ENCODE measurements at places on chromosomes 16 and 17.

- DNase-seq, result no peak
Observed at GRCh38 chr16:84467256-84467655, 37.2 kb downstream of the MEAK7 start.

GRCh38 chr17:81365148-81365600, 30.1 kb upstream of the BAHCC1 start:
- DNase-seq, result no peak

GRCh38 chr17:35510052-35510451, 27.4 kb downstream of the SLFN12L start:
- no peak for DNase-seq

- no peak for DNase-seq
Observed at GRCh38 chr17:40020146-40020545, 4.9 kb downstream of the CSF3 start.

- DNase-seq, result no peak
Observed at GRCh38 chr17:8994319-8994718, 27.0 kb upstream of the NTN1 start.

GRCh38 chr16:8816967-8817655, 19.5 kb downstream of the PMM2 start:
- DNase-seq, result no peak

- DNase-seq, result no peak
Observed at GRCh38 chr17:65173976-65174683, 37.0 kb downstream of the RGS9 start.

DNA sequence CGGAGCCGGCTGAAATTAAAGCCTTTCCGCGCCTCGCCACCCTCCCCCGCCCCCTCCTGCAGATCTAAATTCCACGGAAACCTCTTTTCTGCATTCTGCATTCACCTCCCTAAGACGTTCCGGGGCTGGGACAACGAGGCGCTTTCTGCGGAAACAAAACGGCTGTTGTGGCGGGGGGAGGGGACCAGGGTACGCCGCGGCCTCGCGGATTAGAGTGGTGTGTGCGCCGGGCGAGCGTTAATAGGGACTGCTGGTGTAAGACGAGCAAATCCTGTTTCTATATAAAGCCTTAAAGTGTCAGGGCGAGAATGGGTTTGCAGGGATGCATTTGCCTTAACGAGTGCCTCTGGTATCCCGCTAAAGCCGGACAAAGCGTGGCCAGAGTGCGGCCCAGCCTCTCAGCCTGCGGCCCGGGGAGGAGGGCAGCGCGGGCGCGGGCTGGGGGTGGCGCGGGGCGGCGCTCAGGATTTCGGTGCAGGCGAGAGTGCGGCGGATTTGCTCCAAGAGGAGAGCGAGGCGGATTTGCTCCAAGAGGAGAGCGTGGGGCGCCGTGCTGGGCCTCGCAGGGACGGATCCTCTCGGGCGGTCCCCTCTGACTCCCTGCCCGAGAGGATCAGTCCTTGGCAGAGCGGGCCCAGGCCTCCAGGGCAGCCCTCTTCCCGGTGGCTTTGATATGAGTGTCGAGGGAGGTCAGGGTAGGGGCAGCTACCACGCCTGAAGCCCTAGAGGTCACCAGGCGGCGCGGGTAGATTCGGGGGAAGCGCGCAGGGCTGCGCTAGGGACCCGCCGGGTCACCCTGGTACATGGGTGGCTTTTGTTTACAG, 5.1 kb downstream of the BAHCC1 start:
- no peak for DNase-seq

DNA sequence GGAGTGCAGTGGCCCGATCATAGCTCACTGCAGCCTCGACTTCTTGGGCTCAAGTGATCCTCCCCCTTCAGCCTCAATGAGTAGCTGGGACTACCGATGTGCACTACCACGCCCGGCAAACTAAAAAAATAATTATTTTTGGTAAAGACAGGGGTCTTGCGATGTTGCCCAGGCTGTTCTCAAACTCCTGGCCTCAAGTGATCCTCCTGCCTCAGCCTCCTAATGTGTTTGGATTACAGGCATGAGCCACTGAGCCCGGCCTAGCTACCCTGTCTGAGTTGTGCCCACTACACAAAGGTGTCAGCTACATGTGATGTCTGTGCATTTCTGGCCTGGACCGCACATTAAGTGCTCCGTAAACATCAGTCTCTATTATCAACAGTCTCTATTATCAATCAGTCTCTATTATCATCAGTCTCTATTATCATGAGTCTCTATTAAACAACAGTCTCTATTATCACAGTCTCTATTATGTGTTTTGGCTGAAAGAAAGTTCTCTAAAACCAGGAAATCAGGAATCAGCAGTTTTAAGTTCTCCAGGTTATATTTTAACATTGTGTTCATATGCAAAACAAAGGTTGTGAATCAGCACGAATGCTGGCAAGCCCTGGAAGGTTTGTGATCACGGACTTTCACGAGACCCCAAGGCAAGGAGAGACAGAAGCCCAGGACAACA, 721 bp upstream of the WWOX start:
- no peak for DNase-seq

DNA sequence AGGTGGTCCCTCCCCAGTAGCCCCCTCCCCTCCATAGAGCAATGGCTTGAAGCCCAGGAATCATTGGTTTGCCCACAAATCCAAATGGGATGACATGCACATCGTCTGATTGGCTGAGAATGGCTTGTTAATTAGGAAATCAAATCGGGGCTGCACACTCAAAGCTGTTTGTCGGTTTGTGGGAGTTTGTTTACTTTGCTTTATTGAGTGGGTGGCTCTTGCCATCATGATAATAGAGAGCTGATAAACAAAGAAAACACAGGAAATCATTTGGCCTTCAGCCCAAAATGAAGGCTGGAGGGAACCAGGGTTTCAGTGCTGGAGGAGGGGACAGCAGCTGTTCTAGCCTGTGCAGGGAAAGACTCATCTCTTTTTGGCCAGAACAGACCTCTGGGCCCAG, 316.3 kb downstream of the CBLN1 start:
- DNase-seq, result no peak

DNA sequence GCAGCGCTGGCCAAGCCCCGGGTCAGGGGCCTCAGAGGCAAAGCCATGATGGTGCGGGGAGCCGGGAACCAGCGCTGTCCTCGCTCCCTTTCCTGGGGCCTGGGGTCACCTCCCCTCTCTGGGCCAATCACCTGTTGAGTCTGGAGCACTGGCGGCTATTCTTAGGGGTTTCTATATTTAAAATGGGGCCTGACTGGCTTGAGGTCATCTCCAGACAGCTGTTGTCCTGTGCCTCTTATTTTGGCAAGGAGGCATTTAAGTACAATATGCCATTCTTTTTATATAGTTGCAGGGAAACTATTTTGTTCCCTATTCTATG, at the start of gene COX6A2:
COX6A2 (minus strand) TSS at position 82 of the 319 bp plus-strand sequence; CDS start at position 47, 35 bp downstream.
- DNase-seq, result no peak

- DNase-seq, result no peak
Observed at GRCh38 chr16:80752541-80752940, 51.9 kb downstream of the CDYL2 start.

DNA sequence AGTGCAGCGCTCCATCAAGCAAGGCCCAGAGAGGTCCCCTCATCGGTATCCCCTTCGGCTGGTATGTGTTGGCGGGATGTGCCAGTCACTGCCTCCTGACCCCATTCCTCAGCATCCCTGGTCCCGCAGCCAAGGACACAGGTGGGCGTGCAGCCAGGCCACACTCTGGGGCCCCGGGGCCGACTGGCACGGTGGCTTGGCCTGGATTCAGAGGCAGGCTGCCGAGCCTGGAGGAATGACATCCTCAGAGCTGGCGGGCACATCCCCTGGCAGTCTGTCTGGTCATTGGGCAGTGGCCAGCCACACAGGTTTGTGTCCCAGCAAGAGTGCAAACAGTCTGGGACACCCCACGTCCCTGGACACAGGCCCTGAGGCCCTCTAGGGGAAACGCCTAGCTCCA, 111.1 kb downstream of the SDK2 start:
- DNase-seq, result no peak

- no peak for DNase-seq
Observed at GRCh38 chr16:4649744-4650442, 25.3 kb downstream of the MGRN1 start.

GRCh38 chr17:46995841-46996571, 17.0 kb upstream of the RPRML start:
- DNase-seq, result no peak

GRCh38 chr17:45310380-45311324, 6.2 kb downstream of the MAP3K14 start:
- no peak for DNase-seq

GRCh38 chr17:8359769-8360168, 16.7 kb downstream of the KRABD2 start:
- DNase-seq, result no peak

DNA sequence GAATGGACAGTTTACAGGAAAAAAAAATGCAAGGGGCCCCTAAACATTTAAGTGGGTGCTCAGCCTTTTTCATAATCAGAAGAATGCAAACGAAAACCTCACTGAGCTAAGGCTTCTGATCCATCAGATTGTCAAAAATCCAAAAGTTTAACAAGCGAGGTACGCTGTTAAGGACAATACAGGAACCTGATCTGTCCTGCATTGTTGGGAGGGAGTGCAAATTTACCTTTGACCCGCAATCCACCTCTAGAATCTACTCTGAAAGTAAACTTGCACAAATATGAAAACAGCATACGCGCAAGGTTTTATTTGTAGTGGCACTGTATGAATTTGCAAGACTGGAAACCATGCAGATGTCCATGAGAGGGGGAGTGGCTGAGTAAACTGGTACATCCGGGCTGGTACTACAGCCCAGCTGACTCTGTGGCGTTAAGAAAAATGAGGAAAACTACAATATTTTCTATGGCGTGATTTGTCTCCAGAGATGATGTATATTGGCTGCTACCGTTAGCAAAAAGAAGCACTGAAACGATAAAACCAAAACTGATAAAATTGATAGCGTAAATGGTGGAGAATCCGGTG, 28.8 kb upstream of the ST6GALNAC1 start:
- no peak for DNase-seq

DNA sequence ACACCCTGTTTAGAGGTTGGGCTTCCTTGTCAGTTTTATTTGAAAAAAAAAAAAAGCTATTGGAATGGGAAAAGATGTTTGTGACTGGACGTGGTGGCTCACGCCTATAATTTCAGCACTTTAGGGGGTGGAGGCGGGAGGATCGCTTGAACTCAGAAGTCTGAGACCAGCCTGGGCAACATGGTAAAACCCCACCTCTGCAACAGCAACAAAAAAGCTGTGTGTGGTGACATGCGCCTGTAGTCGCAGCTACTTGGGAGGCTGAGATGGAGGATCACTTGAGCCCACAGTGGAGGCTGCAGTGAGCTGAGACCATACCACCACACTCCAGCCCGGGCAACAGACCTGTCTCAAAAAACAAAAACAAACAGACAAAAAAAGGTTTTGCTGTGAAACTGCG, 66.1 kb upstream of the SIAH1 start:
- no peak for DNase-seq

DNA sequence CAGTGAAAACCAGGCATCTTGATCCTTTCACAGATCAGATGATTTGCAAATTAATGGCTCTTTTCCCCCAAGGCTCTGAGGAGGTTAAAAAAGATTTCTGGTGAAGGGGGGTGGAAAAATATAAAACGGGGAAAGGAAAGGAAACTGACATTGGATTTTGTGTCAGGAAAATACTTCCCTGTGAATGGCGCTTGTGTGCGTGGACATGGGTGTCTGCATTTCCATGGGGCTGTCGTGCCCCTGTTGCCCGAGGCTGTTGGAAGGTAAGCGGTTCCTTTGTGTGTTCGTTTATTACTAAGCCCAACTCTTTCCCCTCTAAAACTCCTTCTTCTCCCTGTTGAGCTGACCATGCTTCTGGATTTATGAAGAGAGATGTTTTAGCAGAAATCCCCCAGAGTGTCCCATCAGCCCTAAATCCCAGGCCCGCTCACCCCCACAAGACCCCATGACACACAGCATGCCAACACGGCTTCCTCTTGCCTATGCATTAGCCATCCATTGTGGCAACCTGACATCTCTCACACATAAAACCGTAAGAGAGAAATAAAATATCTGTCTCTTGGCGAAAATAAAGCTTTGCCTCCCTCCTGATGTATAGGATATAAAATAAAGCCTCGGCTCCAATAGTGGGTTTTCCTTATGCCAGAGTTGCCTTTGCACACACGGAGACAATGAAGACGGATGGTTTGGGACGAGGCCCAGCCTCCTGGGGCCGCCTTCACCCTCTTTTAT, 7.3 kb upstream of the LHX1 start:
- no peak for DNase-seq

- DNase-seq, result no peak
Observed at GRCh38 chr16:49782405-49782804, 73.5 kb downstream of the ZNF423 start.

DNA sequence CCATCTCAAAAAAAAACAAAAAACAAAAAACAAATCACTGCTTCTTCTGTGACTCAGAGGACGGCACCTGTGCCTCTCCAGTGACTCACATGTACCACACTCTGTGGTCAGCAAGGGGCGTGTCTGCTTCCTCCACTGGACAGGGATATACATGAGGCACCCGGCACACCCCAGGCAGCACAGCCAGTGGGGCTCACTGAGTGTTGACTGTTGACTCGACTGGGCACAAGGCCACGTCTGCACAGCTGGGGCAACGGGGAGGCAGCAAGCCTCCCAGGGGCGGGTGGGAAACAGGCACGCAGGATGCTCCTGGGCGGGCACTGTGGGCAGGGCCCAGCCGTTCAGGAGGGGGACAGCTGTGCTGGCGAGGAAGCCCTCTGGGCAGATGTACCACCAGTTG, 64.1 kb downstream of the TIMM22 start:
- no peak for DNase-seq

DNA sequence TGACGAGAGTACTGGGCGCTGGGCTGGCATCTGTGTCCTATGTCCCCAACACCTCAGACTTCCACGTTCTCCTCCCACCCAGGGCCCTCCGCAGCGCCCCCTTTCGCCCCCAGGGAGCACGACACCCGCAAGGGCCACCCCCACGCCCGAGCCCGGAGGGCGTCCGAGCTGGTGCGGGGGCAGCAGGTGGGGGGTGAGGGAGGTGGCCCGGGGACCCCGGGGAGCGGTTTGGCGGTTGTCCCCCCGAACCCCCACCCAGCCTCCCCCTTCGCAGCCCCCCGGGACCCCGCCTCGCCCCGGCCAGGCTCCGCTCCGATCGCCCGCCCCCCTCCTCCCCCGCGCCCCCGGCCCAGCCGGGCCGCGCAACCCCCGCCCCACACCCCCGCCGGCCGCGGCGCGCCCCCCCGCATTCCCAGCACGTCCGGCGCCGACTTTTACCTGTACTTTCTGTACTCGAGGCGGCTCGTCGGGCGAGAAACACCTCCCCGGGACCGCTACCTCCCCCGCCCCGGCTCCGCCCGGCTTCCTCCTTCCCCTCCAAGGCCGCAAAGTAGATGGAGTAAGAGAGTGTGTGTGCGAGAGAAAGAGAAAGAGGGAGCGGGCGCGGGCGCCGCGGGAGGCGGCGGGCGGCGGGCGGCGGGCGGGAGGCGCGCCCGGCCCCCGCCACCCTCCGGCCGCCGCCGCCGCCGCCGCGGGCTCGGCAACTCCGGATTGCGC, 901 bp downstream of the CDYL2 start:
- no peak for DNase-seq

All from amygdala (tissue), 56 donors.